ENCODE measurements at places on chromosomes 3 and 15. TPM values are rescaled to one million over a fixed set of nuclear protein-coding genes. Genes with fewer than 3 reads are reported as not detected.

- H3K27ac ChIP-seq = no peak overlapping the region
- no peaks in the 10 kb centered on the region for H3K27me3 ChIP-seq
- H3K36me3 ChIP-seq = no peaks in the 10 kb centered on the region
- no peak overlapping the region for H3K4me3 ChIP-seq
Observed at GRCh38 chr3:16122661-16123060, 51.8 kb upstream of the GALNT15 start.

- no peaks in the 10 kb centered on the region for H3K4me1 ChIP-seq
- no peak overlapping the region for H3K27ac ChIP-seq
- no peaks in the 10 kb centered on the region for H3K27me3 ChIP-seq
- H3K4me3 ChIP-seq = no peak overlapping the region
Observed at GRCh38 chr3:105253225-105253624, 113.5 kb upstream of the ALCAM start.

DNA sequence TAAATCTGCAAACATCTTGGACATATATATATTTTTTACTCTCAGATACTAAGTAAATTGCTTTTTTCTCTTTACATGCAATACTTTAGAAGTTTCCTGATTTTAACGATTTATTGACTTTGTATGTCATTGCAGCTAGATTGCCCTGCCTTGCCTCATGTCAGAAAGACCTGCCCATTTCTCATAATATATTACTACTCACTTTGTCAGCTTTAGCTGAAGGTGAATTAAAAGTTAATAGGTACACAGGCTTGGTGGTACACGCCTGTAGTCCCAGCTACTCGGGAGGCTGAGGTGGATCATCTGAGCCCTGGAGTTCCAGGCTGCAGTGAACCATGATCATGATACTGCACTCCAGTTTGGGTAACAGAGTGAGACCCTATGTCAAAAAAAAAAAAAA lies 52.8 kb downstream of the PLS1 start:
- no peak overlapping the region for H3K27ac ChIP-seq
- no peak overlapping the region for H3K4me3 ChIP-seq
- H3K36me3 ChIP-seq = no peaks in the 10 kb centered on the region
- H3K4me1 ChIP-seq = no peaks in the 10 kb centered on the region
- H3K27me3 ChIP-seq = no peaks in the 10 kb centered on the region
- no peak for DNase-seq

DNA sequence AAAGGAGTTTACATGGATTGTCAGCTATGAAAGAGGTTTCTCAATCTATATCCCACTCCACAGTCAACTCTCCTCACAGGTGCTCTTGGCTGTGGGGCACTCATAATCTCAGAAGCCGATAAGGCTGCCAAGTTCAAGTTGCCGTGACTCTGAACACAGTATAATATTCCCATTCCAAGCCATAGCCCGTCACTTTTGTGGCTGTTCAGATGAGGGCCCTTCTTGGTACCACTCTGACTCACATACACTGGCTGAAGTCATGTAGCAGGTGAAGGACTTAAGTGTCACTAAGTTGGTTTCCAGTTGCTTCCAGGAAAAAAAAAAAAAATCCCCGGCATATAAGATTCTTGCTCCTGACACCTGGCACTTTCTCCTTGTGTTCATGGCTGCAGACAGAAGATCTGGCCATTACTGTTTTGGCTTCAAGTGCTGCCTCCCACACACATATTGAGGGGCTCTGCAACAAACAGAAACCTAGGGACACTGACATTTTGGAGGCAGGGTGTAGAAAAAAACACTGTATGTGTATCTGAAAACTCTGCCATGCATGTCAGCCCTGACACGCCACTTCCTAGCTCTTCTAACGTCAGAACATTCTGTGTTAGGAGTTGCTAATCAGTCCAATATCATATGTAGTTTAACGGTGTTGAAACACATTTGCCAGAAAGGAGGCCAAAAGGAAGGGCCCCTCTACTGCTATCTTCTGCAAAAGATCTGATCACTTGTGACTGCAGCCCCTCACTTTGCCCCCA lies 170.2 kb upstream of the ICE2 start:
- no peak for DNase-seq
- no peaks in the 10 kb centered on the region for H3K36me3 ChIP-seq
- no peak overlapping the region for H3K27ac ChIP-seq
- H3K4me1 ChIP-seq = peaks cover 23% of the 10 kb centered on the region
- no peaks in the 10 kb centered on the region for H3K27me3 ChIP-seq

GRCh38 chr15:85785887-85786780 lies 8.6 kb downstream of the KLHL25 start:
- DNase-seq = peak; percentile 65
- peaks cover 13% of the 10 kb centered on the region for H3K4me1 ChIP-seq
- H3K4me3 ChIP-seq = no peak overlapping the region
- no peaks in the 10 kb centered on the region for H3K27me3 ChIP-seq

DNA sequence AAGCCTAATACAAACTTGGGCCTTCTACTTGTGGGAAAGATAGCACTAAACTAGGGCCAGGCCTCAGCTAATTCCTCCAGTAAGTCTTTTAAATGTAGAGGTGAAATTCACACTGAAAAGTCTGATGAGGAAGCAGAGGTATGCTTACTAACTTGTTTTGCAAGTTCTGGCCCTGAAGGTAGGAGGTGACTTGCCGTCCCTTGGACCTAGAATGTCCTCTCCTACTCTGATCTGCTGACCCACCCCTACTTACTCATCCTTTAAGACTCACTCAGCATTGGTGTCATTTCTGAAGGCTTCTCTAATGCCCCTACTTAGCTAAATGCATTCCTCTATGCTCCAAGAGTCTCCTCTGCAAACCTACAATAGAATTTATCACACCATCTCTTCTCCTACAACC lies 19.4 kb downstream of the RIOX2 start:
- H3K27ac ChIP-seq = no peak overlapping the region
- no peaks in the 10 kb centered on the region for H3K4me1 ChIP-seq
- no peak for DNase-seq
- no peaks in the 10 kb centered on the region for H3K36me3 ChIP-seq
- H3K27me3 ChIP-seq = no peaks in the 10 kb centered on the region
- no peak overlapping the region for H3K4me3 ChIP-seq

GRCh38 chr3:37256447-37256846 lies 82.1 kb upstream of the LRRFIP2 start:
- H3K27me3 ChIP-seq = no peaks in the 10 kb centered on the region
- no peak overlapping the region for H3K27ac ChIP-seq
- DNase-seq = no peak
- H3K4me1 ChIP-seq = no peaks in the 10 kb centered on the region
- peaks cover 53% of the 10 kb centered on the region for H3K36me3 ChIP-seq
- no peak overlapping the region for H3K4me3 ChIP-seq

GRCh38 chr3:23686519-23686918 lies 119.2 kb upstream of the UBE2E1 start:
- no peaks in the 10 kb centered on the region for H3K36me3 ChIP-seq
- no peaks in the 10 kb centered on the region for H3K4me1 ChIP-seq

- H3K27me3 ChIP-seq = no peaks in the 10 kb centered on the region
- H3K36me3 ChIP-seq = no peaks in the 10 kb centered on the region
- H3K4me1 ChIP-seq = peaks cover 5% of the 10 kb centered on the region
Observed at GRCh38 chr3:149581681-149582370, 76.0 kb downstream of the WWTR1 start.

- peaks cover 63% of the 10 kb centered on the region for H3K27me3 ChIP-seq
- no peaks in the 10 kb centered on the region for H3K36me3 ChIP-seq
- no peak for DNase-seq
Observed at GRCh38 chr3:134939978-134940377, 144.9 kb downstream of the EPHB1 start.

- peaks cover 44% of the 10 kb centered on the region for H3K27me3 ChIP-seq
- peak; percentile 20 for DNase-seq
- no peak overlapping the region for H3K4me3 ChIP-seq
- H3K4me1 ChIP-seq = peaks cover 14% of the 10 kb centered on the region
- no peak overlapping the region for H3K27ac ChIP-seq
Observed at GRCh38 chr3:124053871-124054270, 61.9 kb upstream of the ROPN1 start.

DNA sequence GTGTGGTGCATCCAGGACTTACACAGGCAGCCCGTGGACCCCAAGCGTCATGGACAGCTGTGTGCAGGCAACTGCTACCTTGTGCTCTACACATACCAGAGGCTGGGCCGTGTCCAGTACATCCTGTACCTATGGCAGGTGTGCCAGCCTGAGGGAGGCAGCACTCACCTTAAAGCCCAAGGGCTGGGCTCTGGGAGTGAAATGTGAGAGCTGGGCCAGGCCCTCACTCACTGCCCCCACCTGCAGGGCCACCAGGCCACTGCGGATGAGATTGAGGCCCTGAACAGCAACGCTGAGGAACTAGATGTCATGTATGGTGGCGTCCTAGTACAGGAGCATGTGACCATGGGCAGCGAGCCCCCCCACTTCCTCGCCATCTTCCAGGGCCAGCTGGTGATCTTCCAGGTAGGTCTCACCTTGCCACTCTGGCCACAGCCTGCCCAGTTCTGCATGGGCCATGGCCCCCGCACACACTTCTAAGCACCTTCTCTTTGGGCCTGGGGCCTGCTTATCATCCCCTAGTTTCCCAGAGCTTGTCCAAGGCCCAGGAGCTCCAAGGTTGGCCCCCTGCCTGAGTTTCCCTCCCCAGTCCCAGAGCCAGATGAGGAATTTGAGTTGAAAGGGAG lies 11.0 kb downstream of the VILL start:
- H3K27me3 ChIP-seq = no peaks in the 10 kb centered on the region
- peak; percentile 88 for DNase-seq
- H3K27ac ChIP-seq = no peak overlapping the region
- H3K4me1 ChIP-seq = peaks cover 8% of the 10 kb centered on the region

DNA sequence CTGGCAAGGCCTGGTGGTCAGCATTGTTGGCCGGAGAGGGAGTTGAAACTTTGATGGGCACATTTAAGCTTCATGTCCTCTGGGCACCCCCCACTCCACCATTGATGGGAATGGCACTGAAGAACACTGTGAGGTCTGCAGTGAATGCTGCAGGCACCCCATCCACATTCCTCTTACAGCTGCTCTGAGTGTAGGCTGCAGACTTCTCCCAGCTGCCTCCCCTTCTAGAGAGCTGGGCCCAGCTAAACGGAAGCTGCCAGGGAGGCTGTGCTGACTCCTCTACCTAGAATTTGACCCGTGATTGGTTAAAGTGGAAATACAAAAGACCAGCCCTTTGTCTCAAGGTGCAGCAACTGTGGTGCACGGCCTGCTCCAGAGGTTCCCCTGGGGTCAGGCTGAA lies 10.6 kb downstream of the TMEM158 start:
- DNase-seq = no peak
- H3K27me3 ChIP-seq = no peaks in the 10 kb centered on the region
- H3K36me3 ChIP-seq = no peaks in the 10 kb centered on the region
- H3K27ac ChIP-seq = no peak overlapping the region
- no peaks in the 10 kb centered on the region for H3K4me1 ChIP-seq

DNA sequence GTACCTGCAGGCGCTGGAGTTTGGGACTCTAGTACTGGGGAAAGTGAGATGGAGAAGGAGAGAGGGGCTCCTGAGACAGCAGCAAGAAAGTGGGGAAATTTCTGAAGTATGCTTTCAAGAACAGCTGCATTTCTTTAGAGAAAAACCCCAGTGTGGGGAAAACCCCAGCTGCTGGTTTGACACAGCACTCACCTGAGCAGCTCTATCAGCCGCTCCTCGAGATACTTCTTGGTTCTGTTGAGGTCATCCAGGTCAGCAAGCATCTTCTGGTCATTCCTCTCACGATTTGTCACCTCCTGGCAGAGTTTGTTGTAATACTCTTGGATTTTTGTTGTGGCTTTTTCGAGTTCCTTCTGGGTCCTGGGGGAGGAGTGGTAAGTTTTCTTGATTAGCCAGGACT lies 18.8 kb downstream of the CXCR6 start:
- no peak overlapping the region for H3K4me3 ChIP-seq
- H3K27me3 ChIP-seq = no peaks in the 10 kb centered on the region
- no peaks in the 10 kb centered on the region for H3K4me1 ChIP-seq
- peaks cover 72% of the 10 kb centered on the region for H3K36me3 ChIP-seq
- no peak overlapping the region for H3K27ac ChIP-seq

Gene PPM1L
- total RNA-seq = 3.3 TPM

Gene SIDT1
- not detected for total RNA-seq

Gene GATA2
- total RNA-seq = 1.3 TPM

Gene XCR1
- total RNA-seq = not detected

Gene EFL1
- 57.9 TPM for total RNA-seq

Gene PLA1A
- total RNA-seq = 5.3 TPM
